ENCODE measurements at places on chromosomes 4 and X. TPM values are rescaled to one million over a fixed set of nuclear protein-coding genes. Genes with fewer than 3 reads are reported as not detected.

The SPANXA2 gene
- not detected for total RNA-seq

The CT45A7 gene
- total RNA-seq = not detected

DNA sequence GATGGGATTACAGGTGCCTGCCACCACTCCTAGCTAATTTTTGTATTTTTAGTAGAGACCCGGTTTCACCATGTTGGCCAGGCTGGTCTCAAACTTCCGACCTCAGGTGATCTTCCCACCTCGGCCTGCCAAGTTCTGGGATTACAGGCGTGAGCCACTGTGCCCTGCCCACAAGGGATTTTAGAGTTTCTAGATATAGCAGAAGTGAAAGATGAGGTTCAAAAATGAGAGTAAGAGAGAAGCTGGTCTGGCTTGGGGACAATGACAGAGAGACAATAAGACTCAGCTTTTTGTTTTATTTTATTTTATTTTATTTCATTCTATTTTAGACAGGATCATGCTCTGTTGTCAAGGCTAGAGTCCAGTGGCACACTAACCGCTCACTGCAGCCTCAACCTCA, 30.6 kb downstream of the TRIM61 start:
- DNase-seq = no peak

- DNase-seq = no peak
These were observed 21.9 kb upstream of the ANXA3 start for GRCh38 chr4:78529569-78530209.

DNA sequence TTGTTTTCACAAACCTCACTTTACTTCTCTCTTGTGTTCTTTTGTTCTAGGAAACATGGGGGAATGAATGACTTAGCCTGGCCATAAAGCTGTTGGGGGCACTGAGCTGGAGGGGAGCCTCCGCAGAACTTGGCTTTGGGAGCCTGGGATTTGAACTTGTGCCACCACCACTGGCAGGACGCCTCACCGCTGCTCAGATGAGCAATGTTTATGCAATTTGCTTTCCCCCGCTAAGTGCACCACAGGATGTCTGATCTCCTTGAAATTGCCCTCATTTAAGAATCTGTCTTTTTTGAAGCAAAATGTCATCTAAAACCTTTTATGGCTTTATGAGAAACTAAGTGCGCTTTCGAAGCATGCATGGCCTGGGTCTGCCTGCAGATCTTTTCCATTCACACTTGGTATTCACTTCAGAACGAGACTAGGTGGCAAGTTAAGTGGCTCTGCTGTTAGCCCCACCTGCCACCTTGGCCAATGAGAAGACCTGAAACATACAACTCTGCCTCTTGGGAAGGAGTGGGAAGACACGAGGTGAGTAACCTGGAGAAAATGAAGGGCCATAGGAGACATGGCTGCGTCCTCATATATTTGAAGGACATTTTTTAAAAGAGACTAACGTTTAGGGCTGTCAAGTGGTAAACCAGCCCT, 119.3 kb downstream of the LDB2 start:
- DNase-seq = no peak

DNA sequence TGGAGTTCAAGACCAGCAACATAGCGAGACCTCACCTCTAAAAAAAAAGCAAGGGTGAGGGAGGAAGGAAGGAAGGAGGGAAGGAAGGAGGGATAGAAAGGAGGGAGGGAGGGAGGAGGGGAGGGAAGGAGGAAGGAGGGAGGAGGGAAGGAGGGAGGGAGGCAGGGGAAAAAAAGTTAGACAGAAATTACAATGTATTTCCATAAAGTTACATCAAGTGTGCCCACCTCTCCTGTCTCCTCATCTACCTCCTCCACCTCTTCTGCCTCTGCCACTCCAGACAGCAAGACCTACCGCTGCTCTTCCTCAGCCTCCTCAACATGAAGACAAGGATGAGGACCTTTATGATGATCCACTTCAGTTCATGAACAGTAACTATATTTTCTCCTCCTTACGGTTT, 8.3 kb downstream of the LIN54 start:
- no peak for DNase-seq

DNA sequence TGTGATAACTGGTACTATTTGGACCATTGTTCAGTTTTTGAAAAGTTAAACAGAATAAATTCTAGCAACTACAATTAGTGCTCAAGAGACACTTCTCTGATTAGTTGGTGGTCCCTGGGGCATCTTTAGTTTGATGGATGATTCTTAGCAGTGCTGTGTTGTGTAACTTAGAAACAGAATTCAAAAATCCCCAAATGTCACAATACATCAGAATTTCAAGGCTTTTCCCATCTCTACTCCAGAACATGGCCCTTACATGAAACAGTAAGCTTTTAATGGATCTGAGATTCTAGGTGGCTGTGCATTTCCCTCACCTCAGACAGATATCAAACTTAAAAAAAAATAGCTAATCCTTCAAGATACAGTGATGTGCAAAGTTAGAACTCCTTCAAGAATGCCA, 104.4 kb upstream of the CXCL13 start:
- DNase-seq = no peak

GRCh38 chr4:126267689-126268088, 952.9 kb downstream of the FAT4 start:
- DNase-seq = no peak

GRCh38 chr4:155468282-155468681, 91.5 kb upstream of the MAP9 start:
- DNase-seq = no peak

DNA sequence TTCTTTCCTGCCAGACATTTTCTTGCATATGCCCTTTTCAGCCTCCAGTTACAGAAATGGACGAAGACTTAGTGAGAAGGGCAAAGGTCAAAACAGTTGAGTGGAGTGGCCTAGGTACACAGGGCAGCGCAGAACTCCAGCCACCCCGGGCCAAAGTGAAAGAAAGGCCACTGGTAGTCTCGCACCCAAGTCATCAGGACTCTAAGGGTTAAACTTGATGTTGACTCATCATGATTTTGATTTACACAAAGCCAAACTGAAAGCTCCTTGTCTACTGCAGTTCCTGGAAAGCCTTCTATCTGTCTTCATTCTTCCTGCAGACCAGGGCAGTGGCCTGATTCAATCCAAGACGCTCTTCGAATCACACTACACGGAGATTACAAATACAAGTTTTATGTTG, 2.6 kb upstream of the IL13RA1 start:
- DNase-seq = no peak

- no peak for DNase-seq
These were observed 24.1 kb downstream of the SOX3 start for GRCh38 chrX:140480765-140481164.

Data from activated naive CD4-positive, alpha-beta T cell treated with anti-CD3 and anti-CD28 coated beads, Interleukin-2, amount 50 U/mL, for 72 hours (primary cell).